ENCODE measurements at places on chromosomes 11 and 22.

DNA sequence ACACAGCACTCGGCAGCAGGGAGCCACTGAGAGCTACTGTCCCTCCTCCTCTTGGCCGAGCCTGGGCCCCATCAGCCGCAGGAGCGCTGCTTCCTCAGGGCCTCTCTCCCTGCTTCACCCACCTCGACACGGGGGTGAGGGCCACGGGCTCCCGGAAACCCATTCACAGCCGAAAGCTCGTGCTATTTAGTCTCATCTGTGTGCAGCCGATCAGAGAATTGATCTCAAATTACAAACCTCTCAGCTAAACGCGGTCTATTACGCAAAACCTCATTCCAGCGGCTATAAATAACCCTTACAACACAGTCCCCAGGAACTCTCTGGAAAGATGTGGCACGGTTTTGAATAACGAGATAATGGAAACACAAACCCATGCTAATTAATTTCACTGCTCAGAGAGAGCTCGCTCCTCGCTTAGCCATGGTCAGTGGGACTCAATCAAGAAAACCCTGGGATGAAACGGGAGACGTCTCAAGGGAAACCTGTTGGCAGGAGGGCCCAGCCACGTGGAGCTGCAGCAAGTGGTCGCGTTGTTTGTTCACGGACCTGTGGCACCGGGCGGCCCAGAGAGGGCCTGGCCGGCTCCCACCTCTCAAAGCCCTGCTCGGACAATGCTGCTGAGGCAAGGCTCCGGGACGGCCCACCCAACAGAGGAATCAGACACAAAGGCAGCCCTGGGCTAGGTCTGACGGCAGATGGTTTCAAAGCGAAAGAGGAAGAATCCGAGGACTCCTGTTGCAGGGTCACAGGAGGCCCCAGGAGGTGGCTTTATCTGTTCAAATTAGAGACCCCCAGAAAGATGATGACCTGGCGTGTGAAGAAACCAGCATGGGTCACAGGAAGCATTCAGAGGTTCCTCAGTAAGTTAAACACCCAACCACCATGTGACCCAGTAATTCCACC lies 210.5 kb downstream of the CTTN start:
- peak; percentile 51 for DNase-seq

- no peak for DNase-seq
Observed at GRCh38 chr11:2136209-2136951, 2.8 kb downstream of the IGF2 start.

GRCh38 chr11:1029051-1029450 lies 7.5 kb downstream of the MUC6 start:
- no peak for DNase-seq

DNA sequence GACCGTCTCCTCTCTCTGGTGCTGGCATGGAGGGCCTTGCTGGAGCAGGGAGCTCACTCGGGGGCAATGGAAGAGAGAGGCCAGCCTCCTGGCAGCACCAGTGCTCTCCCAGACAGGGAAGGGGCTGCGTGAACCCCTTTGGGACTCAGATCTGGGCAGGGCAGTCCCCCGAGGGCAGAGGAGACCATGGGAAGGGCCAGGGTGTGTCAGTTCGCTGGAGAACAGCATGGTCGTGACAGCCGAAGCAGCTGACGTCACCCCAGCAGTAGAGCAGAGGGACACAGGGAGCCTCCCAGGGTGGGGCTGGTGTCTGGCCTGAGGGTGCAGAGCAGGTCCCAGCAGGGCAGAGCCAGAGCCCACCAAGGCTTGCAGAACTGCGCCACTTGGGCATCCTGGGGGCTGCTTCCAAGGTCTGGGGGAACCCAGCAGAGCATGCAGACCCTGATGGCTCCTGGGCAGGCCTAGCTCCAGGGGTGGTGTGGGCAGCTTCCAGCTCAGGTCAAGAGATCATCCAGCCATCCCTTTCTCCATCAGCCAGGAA lies 71.0 kb upstream of the KCNQ1OT1 start:
- peak; percentile 0 for DNase-seq

GRCh38 chr11:20099527-20099926 lies 60.7 kb downstream of the DBX1 start:
- no peak for DNase-seq

- peak; percentile 76 for DNase-seq
Observed at GRCh38 chr11:134466156-134466555, 54.1 kb upstream of the B3GAT1 start.

DNA sequence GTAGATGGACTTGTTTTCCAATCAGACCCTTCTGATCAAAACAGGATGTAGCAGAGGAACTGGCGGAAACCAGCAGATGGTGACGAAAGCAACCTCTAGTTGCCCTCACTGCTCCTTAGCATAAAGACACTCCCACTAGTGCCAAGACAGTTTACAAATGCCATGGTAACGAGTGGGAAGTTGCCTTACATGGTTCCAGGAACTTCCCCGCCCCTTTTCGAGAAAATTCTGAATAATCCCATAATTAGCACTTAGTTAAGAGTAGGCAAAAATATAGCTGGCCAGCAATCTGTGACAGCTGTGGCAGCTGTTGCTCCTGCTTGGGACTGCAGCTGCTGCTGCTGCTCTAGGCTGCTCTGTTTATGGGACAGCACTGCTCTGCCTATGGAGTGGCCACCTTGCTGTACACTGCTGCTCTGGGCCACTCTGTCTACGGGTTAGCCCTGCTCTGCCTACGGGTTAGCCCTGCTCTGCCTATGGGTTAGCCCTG lies 33.4 kb upstream of the SORL1 start:
- no peak for DNase-seq

GRCh38 chr22:17665854-17666253 lies 27.3 kb downstream of the BCL2L13 start:
- DNase-seq: no peak

DNA sequence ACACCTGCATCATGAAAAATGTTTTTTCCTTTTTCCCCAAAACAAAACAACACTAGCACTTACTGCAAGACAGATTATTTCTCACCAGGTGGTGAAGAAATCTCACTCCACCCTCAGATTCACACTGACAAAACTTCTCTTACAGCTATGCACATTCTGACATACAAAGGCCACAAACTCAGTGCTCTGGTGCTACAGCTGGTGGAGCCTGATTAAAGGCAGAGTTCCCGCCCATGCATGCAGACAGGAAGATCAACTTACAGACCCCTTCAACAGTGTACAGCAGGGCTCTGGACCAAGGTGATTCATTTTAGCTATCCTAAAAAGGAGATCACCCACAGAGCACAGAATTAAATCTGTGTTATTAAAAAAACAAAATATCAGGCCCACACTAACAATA lies 112.6 kb downstream of the CADM1 start:
- peak; percentile 63 for DNase-seq

GRCh38 chr22:39949964-39950737 lies 10.0 kb upstream of the TMA7B start:
- DNase-seq: no peak

GRCh38 chr11:44303401-44303938 lies 6.5 kb downstream of the ALX4 start:
- DNase-seq: no peak

DNA sequence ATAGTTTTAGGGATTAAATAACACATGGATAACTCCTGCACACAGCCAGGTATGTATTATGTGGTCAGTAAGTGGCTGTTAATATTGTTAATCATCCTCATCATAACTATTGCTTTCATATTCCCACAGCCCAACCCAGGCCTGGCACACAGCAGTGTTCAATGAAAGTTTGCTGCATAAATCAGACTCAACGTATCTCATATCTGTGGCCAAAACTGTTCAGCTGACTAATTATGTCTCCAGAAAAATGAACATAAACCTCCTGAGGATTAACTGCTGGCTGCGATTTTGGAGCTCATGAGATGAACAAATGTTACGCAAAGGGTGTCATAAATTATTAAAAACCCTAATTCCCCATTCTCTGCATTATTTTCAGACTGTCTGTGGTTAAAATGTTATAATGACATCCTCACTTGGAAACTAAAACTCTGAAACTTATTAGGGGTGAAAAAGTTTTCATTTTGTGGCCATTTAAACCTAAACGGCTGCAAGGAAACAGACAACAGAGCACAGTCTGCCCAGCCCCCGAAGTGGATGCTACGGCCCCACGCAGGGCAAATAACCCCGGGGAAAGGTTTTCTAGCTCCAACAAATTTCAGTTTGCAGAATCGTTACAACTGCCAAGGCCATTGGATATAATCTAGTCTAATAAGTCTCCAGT lies 17.3 kb downstream of the ABCC8 start:
- DNase-seq: no peak

DNA sequence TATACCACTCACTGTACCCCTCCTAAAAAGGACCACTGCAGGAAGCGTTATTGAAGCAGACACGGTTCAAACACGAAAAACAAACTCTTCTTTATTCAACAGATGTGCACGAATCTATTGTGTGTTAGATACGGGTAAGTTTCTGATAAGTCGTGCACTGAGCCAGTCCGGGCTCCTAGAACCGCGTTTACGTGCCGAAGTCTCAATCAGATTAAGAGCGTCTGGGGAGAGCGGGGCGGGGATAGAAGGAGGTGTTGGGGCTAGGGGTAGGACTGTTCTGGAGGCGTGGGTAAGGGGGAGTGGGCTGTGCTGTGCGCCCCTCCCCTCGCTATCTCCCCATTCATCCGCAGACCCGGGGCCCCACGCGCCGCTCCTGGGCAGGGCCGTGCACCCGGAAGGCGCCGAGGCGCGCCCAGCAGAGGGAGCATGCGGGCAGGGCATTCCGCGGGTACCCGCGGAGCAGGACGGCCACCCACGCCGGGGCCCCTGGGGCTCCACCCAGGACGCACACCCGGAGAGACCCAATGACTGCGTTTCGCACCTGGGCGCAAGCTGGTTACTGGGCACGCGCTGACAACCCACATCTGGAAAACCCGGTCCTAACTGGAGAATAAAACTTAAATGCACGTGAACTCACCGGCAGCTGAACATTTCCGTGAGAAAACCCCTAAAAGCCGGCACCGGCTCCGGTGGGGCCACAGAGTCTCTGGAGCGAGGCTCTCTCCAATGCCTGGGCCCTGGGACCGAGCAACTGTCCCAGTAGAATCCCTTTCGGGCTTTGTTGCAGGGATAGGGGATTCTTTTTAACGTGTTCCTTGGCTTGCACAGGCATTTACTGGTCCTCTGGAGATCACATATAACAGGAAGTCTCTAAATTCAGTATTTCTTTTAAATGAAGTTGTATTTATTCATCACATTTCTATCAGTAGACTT lies 40.6 kb downstream of the WEE1 start:
- peak; percentile 89 for DNase-seq

- DNase-seq: peak; percentile 51
Observed at GRCh38 chr11:91261513-91261912, 963.1 kb upstream of the FAT3 start.

- no peak for DNase-seq
Observed at GRCh38 chr11:27673979-27674663, 26.1 kb downstream of the BDNF start.

DNA sequence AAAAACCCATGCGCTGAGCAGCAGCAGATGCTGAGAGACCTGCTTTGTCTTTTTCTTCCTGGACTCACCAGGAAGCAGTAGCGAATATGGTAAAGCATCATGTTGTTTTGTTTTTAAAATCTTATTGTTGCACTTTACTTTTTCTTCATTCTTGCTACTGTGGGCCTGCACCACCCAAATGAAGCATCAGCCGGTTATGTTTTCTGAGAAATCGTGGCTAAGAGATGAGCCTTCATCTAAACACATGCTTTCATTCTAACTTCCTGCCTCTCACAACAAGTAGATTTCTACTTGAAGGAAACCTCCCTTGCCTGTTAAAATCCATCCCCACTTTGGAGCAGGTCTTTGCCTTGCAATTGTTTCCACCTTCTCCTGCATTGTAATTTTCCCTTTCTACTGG lies 1025.9 kb downstream of the NTM start:
- no peak for DNase-seq

GRCh38 chr11:30568931-30569330 lies 17.2 kb downstream of the MPPED2 start:
- no peak for DNase-seq

GRCh38 chr11:36463781-36464180 lies 46.3 kb downstream of the TRAF6 start:
- no peak for DNase-seq

GRCh38 chr11:61803889-61804647 lies 11.4 kb downstream of the FEN1 start:
- no peak for DNase-seq

GRCh38 chr11:4381901-4382300 lies 11.6 kb downstream of the TRIM21 start:
- no peak for DNase-seq

GRCh38 chr22:19960491-19961200 lies 19.0 kb upstream of the TXNRD2 start:
- DNase-seq: no peak

DNA sequence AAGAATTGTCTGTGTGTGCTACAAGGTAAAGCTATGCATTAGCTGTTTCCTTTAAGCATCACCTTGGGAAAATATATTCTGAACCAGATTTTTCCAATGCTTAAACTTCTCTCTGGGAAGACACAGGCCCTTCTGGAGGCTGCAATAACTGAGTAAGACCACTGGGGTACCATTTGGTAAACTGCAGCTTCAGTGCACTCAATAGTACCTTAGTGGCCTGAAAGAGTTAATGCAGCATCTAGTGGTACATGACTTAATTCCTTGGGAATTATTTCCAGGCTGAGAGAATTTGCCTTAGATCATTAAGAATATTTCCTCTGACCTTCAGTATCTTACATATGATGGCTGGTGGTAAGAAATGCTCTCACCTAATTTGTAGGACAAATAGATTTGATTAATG lies 727.4 kb downstream of the DLG2 start:
- DNase-seq: peak; percentile 66

DNA sequence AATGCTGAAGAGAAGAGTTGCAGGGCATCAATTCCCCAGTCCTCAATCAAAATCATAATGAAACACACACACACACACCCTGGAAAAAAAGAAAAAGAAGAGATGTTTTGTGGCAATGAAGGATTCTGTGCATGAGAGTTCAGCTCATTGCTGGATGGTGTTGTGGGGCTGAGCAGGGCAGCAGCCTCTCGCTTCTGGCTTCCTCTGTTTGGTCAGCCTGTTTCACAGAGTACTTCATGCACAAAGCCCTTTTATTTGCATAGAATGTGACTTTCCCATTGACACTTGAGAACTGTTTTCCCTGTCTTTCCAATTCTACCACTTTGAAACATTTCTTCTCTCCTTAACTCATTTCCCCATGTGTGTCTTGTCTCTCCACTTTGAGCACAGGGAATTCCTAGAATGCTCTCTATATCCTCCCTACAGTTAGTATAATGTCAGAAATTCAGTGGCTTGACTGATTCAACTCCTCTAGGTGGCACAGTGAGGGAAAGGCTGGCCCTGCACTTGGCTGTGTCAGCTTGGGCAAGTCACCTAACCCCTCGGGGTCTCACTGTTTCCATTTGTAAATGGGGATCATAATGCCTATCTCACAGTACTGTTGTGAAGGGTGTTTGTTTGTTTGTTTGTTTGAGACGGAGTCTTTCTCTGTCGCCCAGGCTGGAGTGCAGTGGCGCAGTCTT lies 25.4 kb upstream of the BSX start:
- DNase-seq: no peak

GRCh38 chr11:25938952-25939351 lies 393.0 kb upstream of the ANO3 start:
- peak; percentile 66 for DNase-seq

All from neural progenitor cell (in vitro differentiated cells).